ENCODE measurements at places on chromosomes 13 and 19.

DNA sequence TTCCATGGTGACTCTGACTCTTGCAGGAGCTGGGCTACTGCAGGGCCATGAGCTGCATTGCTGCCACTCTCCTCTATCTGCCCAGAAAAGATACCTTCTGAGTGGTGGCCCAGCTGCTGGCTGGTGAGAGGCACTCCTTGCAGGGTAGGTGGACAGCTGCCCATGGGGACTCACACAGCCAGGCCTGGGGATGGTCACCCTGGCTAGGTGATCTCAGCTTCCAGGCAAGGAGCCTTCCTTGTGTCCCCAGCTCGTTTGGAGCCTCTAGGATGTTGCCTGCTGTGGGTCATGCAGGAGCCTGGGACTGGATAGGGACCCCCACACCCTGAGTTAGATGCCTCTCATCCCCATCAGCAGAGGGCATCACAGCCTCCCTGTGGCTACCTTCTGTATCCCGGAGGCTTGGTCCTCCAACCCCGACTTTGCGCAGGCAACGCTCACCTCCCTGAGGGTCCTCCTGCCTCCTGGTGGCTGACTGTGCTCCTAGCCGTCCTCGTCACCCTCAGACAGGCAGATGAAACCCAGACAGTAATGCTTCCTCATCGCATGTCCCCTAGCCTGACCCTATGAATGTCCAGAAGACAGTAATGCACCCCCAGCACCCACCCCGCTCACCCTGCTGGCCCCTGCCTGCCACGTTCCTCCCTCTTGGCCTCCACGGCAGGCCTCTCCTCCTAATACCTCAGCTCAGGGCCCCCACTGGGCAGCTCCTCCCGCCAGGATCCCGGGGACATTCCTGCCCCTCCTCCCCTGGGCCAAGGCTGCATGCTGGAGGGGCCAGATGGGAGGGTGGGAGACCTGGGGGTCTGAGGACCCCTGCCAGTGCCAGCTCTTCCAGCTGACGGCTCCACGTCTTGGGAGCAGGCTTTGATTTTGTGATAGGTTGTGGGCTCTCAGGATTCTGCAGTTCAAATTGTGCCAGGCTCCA is 13.6 kb upstream of the ZNF14 start:
- DNase-seq = no peak

DNA sequence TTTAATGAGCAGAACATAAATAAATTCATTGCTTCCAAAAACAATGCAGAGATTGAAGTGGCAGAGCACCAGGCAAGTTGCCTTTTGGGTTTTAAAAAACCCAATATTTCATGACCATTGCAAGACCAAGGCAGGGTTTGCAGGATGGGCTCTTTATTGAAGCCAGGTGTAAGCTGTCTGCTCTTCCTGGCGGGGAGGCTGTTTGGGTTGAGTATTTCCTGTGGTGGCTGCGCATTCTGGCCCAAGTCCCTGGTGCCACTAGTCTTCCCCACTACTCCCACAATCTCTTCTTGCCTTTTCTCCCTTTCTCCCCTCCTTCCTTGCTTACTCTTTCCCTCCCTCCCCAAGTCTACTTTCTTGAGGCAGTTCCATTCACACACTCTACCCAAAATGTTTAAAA is 116.4 kb downstream of the AKAP11 start:
- DNase-seq = no peak

- DNase-seq = peak; percentile 27
Observed at GRCh38 chr19:14672188-14672872, 2.3 kb downstream of the ADGRE3 start.

DNA sequence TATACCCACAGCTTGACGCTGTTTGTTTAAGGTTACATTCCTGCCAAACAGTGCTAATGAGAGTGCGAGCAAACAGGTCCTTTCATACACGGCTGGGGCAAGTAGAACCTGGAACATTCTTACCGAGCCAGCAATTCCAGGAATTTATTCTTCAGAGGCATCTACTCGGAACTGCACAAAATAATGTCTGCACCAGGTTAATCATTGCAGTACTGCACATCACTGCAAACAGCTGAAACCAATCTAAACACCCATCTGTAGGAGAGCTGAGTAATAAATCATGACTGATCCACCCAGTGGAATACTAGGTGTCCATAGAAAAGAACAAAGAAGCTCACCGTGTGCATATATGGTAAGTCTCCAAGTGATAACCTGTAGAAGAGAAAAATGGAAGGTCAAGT is 1.2 kb upstream of the ZNF579 start:
- no peak for DNase-seq

- no peak for DNase-seq
Observed at GRCh38 chr13:93233997-93234416, 7.4 kb downstream of the GPC6 start.

DNA sequence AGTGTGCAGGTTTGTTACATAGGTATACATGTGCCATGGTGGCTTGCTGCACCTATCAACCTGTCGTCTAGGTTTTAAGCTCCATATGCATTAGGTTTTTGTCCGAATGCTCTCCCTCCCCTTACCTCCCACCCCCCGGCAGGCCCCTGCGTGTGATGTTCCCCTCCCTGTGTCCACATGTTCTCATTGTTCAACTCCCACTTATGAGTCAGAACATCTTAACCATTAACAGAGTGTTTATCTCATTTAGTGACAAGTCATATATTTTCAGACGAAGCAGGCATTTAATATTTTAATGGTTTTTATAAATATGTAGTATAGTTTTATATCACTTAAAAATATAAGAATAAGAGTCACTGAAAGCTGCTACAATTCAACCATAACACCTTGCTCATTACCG is 780.5 kb upstream of the ARGLU1 start:
- DNase-seq = no peak

DNA sequence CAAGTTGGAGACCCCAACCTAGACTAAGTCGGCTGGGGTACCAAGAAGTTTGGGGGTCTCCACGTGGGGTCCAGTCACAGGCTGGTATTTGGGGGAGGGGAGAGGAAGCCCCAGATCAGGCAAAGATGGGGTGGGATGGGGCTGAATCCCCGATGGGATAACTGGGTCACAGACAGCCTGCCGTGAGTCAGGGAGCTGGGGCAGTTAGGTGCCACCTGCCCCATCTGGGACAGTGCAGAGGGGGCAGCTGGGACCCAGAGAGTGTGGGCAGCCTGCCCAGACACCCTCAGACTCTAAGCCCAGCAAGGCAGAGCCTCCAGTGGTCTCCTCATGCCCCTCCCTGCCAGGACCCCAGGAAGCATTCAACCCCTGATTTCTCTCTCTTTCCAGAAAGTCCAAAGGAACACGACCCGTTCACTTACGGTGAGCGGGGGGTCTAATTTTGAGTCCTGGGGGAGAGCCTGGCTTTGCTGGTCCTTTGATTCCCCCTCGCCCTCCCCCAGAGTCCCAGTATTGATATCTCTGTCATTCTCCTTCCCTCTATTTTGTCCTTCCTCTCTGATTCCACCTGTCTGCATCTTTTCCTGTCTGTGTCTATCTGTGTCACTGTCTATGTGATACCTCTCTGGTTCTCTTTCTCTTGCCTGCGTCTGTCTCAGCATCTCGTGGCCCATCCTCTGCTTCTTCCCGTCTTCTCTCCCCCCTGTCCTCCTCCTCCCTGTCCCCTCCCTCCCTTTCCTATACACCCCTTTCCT is 1.8 kb downstream of the FXYD1 start:
- no peak for DNase-seq

DNA sequence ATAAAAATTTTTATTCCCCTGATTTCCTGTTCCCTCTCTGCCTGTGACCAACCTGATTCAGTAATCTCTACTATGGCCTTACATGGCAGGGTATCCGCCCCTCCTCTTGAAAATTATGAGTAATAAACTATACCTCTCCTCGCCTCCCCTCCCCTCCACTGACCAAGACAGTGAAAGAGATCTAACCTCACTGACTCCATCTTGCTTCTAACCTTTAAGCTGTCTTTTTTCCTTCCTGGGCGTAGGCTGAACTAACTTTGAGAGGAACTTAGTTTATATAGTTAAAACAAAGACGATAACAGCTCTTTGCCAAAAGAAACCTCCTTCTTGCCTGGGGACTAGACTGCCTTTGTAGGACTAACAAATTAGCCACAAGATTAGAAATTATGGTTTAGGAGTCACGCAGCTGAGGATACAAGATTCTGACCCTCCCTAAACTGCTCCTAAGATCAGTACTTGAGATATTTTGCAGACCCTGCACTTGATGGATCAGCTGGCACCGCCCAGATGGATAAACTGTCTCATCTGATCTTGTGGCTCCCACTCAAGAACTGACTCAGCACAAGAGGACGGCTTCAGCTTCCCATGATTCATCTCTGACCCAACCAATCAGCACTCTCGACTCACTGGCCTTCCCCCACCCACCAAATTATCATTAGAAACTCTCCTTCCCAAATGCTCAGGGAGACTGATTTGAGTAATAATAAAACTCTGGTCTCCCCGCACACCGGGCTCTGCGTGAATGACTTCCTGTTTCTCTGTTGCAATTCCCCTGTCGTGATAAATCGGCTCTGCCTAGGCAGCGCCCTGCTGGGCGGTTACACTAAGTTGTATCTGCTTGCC is 187.1 kb downstream of the TDRD3 start:
- no peak for DNase-seq

DNA sequence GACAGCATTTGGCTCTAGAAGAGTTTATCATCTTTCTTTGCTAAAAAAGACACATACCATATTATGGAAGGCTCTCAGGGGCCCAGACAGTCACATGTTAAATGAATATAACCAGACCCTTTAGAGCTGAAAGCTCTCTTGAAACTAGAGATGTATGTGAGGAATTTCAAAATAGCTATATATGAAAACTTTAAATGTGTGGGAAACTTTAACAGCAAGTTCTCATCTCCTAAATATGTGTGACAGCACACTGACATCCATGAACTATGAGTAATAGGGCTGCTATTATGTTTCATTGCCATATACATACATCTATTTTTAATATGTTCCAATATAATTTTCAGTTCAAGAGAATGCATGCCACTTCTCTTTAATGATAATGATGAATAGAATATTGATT is 509.5 kb downstream of the GPC6 start:
- DNase-seq = no peak

- DNase-seq = no peak
Observed at GRCh38 chr13:60654415-60654814, 257.4 kb downstream of the TDRD3 start.

DNA sequence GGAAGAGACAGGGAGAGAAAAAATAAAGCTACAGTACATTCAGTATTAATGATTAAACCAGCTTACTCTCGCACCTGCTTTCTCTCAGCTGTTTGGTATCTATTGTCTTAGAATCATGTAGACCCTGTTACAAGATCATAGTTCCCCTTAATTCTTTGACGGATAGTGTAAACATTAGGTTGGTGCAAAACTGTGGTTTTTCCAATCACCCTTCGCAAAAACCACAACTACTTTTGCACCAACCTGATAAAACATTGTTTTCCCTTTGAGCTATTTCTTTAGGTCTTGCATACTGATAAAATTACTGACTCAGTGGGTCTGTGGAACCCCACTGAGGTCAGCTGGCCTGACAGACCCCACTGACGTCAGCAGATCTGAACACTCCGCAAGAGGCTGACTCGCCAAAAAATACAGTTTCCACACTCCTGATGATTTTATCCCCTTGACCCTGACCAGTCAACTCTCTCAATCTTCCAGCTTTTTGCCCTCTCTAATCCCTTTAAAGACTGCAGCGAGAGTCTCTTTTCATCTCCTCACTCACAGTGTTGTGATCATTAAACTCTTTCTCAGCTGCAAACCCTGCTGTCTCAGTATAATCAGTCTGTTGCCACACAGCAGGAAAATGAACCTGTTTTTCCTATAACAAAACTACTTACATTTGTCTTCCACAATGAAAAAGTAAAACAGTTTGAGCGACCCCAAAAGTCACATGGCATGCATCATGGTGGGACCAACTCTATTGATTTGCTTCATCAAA is 123.9 kb downstream of the SLITRK6 start:
- DNase-seq = no peak

DNA sequence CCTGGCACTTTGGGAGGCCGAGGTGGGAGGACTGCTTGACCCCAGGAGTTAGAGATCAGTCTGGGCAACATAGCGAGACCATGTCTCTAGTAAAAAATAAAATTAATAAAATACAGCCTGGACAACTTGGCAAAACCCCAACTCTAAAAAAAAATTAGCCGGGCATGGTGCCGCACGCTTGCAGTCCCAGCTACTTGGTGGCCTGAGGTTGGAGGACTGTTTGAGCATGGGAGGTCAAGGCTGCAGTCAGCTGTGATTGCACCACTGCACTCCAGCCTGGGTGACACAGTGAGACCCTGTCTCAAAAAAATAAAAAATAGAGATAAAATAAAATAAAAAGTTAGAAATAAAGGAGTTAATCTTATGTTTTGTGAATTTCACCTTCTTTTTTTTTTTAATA is 15.6 kb upstream of the SPC24 start:
- DNase-seq = no peak

DNA sequence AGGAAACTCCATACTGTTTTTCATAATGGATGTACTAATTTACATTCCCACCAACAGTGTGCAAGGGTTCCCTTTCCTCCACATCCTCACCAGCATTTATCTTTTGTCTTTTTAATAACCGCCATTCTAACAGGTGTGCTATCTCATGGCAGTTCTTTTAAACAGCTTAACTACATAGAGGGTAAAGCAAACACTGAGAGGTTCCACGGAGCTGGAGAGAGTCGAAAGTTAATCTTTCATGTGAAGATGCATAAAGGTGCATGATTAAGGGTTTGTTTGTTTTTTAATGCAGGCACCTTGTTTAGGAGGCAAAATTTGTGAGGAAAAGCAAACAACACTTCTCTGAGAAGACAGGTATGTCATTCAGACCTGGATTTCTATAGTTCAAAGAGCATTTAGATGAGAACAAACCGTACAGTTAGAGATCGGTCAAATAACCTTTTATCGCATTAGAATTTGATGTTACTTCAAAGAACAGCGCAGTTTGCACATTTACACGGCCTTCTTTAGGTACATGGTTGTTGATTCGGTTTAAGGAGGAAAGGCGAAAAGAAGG is 193.9 kb downstream of the RBM26 start:
- DNase-seq = no peak

- no peak for DNase-seq
Observed at GRCh38 chr13:44237881-44238421, 135.7 kb upstream of the SERP2 start.

DNA sequence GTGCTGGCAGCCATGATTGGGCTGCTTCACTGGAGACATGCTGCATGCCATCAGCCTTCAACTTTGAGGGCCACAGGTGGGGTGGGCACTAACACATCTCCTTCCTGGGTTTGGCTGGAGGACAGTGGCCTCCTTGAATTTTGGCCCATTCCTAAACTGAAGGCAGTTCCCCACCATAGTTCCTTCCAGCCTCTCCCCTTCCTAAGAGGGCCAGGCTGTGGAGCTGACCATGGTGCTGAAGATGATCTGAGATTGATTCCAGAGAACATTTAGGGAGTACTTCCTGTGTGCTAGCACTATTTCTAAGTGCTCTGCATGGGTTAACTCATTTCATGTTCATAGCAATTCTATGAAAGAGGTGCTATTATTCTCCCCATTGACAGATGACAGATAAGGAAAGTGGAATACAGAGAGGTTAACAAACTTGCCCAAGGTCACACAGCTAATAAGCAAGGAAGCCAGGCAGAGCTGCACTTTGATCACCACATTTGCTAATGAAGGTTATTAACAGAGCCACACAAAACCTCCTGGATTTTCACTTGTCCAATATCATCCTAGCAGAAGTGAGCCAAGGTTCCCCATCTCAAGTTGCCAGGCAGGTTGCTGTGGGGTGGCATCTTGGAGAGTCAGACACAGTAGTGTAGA is 175.3 kb downstream of the ZIC5 start:
- no peak for DNase-seq
